ENCODE measurements at places on chromosomes 16 and 17.

GRCh38 chr16:10978871-10979446, 34.6 kb downstream of the CLEC16A start:
- peak; percentile 82 for DNase-seq

- DNase-seq = no peak
Measured at GRCh38 chr17:8947201-8947600, 18.3 kb downstream of the PIK3R5 start.

DNA sequence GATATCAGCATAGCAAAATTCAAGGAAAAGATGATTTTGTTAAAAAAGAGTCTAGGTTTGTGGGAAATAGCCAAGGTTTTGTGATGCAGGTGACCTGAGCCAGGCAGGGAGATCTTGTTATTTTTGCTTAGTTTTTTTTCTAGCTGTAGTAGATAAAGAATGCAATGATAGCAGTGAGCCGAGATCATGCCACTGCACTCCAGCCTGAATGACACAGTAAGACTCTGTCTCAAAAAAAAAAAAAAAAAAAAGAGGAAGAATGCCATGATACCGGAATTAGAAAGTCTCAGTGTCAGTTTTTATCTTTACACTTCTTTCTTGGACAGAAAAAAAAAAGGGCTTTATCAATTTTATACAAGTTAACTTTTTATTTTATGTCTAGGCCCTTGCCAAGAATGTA, 27.5 kb downstream of the TMEM238L start:
- DNase-seq = no peak

DNA sequence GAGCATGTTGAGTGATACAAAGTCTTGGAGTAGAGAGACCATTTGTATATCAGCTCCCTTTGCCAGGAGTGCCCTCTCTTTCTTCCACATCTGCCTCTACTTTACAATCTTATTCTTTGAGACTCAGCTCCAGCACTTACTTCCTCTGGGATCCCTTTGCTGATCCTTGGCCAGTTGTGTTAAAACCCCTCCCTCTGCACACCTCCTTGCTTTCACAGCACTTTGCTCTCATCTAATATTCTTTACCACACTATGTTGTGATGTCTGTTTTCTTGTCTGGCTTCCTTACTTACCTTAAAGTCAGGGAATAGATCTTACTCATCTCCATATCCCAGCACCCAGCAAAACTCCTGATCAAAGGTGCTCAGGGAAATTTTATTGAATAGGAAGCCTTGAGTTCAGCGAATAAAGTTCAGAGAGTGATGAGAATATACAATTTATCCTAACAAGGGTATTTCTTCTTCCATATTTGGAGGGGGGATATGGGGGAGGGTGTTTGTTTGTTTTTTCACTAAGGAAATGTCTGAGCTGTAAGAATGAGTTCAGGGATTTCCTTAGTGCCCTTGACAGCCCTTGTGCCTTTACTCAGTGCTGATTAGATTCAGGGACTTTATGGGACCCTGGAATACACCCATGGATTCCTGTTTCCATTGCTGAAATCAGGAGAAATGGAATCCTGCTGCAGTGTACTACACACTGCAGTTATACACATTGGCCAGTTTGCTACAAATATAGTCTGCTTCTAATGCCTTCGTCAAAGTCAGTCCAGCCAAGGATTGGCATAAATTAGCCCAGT, 32.0 kb downstream of the MRTFB start:
- DNase-seq = no peak

DNA sequence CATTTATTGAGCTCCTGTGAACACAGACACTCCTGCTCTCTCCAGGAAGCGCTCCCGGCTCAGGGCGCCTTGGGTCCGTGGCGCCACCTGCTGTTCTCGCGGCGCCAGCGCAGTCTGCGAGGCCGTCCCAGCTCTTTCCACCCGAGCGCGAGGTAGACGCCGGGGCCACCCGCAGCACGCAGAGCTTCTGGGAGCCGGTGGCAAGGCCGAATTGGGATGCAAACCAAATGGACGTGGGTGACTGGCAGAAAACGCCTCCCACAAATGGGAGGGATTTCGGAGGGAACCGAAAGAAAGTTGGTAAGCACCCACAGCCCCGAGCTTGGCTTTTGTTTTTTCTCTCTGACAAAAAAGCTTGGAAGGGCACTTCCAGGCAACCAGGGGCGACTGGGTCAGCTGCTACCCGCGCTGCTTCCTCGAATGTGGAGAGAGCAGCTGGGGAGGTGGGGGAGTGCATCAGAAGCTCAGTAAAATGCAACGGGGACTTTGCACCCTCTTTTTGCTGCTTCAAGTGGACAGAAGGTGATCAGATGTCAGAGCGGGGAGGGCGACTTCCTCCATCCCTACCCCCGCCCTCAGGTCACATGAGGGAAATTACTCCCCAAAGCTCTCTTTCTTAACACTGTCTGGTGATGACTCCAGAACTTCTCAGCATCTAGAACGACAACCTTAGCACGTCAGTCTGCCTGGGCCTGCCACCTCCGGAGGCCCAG, 13.5 kb upstream of the N4BP1 start:
- peak; percentile 89 for DNase-seq

GRCh38 chr17:69757688-69758430, 317.2 kb upstream of the KCNJ16 start:
- DNase-seq = no peak

DNA sequence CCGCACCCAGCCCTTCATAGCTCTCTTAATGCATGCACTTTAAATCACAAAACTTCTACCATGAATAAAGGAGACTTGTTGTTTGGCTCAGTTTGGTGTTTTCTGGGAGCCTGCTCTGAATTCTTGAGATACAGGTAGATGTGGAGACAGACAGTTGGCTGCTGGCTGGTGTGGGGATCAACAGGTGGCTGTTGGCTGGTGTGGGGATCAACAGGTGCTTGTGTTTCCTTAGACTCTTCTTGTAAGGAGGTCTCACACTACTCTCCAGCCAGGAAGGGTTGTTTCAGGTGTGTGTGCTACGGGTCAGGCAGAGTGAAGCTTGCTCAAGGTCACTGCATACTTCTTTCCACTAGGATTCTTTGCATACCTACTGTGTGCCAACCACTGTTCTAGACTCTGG, 265.9 kb downstream of the HS3ST4 start:
- no peak for DNase-seq

GRCh38 chr17:19928299-19928698, 49.3 kb downstream of the AKAP10 start:
- DNase-seq = no peak

- no peak for DNase-seq
Measured at GRCh38 chr17:78580277-78580804, 3.1 kb upstream of the DNAH17 start.

DNA sequence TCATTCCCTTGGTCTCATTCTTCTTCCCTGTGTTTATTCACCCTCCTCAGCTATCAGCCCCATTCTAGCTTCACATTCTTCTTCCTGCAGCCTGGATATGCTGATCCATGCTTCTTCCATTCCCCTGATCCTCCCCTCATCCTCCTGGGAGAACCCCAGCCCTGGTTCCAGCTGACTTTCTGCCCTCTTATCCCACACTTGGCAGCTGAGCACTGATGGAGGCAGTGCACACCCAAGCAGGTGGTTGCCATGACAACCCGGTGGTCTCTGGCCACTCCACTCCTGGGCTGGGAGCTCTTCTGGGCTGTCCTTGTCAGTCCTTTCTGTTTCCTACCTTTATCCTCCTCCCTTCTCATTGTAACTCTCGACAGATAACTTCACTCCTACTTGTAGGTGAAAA, 16.7 kb upstream of the TUBG2 start:
- peak; percentile 25 for DNase-seq

DNA sequence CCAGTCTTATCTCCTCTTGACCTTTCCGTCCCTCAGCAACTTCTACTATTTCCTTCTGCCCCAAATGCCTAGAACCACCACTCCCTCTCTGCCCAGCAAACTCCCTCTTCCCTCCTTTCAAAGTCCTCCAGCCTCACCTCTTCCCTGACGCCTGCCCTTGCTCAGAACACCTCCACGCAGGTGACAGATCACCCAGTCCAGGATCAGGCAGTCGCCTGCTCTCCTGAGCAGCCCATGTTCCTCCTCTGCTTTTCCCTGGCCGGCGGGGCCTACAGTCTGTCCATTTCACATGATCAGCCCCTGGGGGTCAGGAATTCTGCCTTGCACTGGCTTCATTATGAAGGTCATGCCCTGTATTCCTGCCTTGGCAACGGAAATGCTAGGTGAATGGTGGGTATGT, 422 bp downstream of the CD300LF start:
- no peak for DNase-seq

DNA sequence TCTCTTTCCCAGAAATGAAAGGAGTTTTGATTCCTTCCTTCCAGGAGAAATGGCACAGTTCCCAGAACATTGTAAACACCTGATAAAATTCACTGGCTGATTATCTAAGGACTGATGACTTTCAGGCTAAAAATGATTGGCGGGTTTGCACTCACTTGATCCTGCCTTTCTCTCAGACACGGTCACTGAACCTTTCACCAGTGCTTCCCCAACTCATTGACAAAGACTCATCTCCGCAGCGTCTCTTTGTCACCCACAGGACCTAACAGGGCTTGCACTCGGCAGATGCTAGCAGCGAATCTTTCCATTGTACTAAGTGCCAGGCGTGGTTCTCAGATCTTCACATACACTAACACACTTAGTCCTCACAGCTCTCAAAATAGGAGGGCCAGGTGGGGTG, 7.3 kb upstream of the DHRS7C start:
- DNase-seq = no peak

DNA sequence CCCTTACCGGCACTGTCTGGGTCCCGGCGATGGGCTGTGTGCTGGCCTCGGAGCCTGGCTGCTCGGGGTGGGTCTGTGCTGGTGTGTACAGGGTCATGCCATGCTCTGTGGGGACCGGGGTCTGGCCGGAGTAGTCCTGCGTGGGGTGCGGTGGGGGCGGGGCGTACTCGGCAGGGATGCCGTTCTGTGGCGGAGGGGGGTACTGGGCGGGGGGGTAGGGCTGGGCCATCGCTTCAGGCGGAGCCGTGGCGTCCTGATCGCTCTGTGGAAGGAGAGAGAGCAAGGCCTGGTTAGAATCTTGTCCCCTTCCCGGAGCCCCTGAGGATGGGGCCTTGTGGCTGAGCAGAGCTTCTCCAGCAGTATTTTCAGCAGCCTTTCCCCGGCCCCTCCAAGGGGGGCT, 40.9 kb downstream of the ENGASE start:
- no peak for DNase-seq

DNA sequence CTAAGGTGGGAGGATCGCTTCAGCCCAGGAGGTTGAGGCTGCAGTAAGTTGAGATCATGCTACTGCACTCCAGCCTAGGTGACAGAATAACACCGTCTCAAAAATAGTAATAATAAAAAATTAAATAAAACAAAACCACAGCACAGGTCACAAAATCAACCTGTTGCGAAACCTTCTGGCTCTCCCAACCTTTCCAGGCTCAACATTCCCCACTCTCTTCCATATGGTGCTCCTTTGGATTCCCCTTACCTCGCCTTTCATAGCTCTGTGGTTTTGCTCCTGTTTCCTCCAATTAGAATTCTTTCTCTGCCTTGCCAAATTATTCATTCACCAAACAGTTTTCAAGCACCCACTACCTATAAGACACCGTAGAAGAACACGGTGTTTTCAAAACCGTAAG, 4.7 kb downstream of the ZDHHC7 start:
- no peak for DNase-seq
